Stimulated activated CD8-positive, alpha-beta memory T cell treated with anti-CD3 and anti-CD28 coated beads, Interleukin-7, amount 100 ng/mL, for 1 hour (primary cell): ENCODE measurements at places on chromosomes 2 and 18.

GRCh38 chr2:38074058-38074763 is 1.7 kb downstream of the CYP1B1 start:
- no peak for DNase-seq

DNA sequence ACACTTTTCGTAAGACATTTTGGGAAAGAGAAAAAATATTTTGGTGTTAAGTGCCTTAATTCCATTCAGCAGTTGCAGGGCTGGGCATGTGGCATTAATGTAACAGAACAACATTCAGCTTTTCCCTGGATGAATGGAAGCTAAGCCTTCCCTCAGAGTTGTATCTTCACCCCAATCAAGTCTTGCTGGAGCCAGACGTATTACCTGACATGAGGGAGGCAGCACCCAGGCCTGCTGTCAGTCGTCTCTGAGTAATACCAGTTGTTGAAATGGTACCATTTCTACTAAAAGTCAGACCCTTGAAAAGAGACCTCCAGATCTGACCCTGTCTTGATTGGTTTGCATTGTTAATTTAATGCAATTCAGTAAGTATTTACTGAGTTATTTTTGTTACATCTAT is 57.5 kb downstream of the MALT1 start:
- no peak for DNase-seq

- DNase-seq, result no peak
These were observed 36.4 kb upstream of the INSIG2 start for GRCh38 chr2:118051826-118052358.

- no peak for DNase-seq
These were observed 10.9 kb downstream of the POLI start for GRCh38 chr18:54280220-54280569.

DNA sequence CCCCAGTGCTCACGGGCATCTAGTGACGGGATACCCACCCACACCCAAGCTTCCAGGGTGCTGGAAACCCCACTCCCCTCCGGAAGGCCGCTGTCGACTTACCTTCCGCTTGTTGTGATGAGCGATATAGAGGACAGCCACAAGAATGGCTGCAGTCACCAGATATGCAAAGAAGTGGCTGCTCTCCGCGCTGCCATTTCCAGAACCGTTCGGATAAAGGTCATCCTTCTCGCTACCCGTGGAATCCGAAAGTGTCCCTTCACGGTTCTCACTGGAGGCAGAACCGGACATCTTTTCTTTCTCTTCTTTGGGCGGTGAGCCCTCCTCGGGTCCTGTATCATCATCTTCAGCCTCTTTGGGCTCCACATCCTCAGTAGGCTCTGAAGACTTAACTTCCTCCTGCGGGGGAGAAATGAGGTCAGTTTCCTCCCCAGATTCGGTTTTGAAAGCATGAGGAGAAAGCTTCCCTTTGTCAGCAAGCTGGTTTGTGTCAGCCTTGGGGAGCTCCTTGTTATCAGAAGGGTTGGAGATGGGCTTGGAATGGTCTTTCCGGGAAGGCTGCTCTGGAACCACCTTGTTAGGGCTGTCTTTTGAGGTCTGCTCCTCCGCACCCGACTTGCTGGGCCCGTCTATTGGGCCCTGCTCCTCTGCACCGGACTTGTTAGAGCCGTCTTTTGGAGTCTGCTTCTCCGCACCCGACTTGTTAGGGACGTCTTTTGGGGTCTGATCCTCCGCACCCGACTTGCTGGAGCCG is 1.2 kb downstream of the TGOLN2 start:
- DNase-seq, result no peak

DNA sequence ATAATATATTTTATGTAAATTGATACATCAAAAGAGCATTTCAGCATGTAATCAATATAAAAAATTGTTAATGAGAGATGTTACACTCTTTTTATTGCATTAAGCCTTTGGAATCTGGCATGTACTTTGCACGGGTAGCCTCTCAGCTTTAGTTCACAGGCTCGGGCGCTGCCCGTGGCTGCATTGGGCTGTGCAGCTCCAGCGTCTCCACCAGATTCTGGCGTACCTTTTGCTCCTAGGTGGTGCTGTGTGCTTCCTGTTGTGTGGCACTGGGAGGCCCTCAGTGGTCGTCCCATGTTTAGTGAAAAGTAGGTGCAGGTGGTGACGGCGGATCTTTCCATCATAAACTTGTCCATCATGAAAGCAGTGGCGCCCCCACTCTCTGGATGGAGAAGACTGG is 24.4 kb downstream of the LRRFIP1 start:
- DNase-seq, result no peak

DNA sequence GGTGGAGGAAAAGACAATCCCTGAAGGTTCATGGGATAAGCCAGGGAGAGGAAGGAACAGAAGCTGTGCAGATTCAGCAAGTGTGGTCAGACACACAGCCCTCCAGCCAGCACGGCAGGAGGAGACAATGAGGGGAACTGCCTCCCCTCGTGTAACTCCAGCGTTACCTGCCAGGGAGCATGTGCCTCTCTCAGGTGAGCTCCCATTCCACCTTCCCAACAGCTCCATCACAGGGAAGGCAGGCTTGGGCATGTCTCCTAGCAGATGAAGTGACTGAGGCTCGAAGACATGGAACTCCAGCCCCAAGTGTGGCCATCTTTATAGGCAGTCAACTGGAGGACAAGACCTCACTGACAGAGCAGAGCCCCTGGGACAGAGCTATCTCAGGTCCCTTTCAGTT is 47.4 kb downstream of the ZBTB7C start:
- no peak for DNase-seq

DNA sequence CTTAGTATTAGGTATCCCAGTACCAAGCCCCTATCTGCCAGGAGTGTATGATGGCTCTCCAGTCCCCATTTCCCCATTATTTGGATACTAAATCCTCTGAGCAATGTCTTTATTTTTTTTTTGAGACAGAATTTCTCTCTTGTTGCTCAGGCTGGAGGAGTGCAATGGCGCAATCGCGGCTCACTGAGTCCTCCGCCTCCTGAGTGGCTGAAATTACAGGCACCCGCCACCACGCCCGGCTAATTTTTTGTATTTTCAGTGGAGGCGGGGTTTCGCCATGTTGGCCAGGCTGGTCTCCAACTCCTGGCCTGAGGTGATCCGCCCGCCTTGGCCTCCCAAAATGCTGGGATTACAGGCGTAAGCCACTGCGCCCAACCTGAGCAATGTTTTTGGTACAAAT is 3.6 kb upstream of the PHLPP1 start:
- no peak for DNase-seq

- DNase-seq, result no peak
These were observed 494.4 kb downstream of the SOX11 start for GRCh38 chr2:6186332-6187151.

GRCh38 chr2:235098269-235098668 is 146.5 kb downstream of the SH3BP4 start:
- no peak for DNase-seq

GRCh38 chr2:28631514-28632206 is 120.0 kb upstream of the PPP1CB start:
- DNase-seq, result no peak

DNA sequence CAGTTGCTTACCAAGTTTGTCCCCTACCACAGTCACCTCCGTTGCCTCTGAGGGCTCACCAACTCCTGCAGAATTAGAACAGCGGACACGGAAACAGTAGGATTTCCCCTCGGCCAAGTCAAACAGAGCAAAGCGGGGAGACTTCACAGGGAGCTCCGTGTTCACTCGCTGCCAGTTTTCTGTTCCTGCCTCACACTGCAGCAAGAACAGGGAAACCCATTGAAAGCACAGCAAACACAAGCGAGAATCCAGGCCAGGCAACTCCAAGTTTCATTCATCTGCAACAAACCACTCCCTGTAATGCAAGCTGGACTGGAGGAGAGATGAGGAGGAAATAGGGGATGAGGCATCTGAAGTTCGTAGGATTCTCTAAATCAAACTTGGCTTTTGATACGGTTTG is 84.2 kb downstream of the MYOM1 start:
- no peak for DNase-seq

DNA sequence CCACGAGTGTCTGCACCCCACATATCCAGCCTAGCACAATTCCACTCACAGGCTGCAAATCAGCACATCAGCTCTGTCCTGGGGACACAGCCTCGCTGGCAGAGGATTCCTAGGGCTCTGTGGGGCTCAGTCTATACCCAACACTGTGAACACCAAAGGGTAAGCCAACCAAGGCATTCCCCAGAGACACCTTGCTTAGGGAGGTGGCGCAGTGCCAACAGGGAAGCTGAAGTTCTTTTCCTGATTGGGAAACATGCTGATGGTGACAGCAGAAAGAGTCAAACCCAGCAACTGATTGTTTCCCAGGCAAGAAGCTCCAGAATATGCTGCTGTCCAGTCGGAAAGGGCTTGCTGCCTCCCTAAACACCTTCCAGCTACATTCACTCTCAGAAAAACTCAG is 55.8 kb downstream of the TTC32 start:
- DNase-seq, result no peak

DNA sequence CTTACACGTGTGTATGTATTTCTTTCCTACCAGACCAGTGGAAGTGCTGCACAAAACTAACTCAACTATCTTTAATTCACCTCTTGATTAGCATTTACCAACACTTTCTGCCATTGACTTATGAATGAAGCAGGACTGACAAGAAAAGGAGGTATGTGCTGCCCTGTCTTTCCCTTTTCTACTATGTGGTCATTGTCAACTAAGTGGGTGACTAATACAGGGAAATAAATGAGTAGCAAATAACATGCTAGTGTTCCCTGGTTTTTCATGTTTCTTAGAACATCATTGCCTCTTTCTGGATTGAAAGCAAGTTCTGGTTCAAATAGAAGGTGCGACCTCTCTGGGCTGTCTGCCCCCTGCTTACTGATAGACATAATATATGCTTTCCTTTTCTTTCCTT is 58.0 kb downstream of the LINC00305 start:
- no peak for DNase-seq
